ENCODE measurements at places on chromosomes 6 and 20.

DNA sequence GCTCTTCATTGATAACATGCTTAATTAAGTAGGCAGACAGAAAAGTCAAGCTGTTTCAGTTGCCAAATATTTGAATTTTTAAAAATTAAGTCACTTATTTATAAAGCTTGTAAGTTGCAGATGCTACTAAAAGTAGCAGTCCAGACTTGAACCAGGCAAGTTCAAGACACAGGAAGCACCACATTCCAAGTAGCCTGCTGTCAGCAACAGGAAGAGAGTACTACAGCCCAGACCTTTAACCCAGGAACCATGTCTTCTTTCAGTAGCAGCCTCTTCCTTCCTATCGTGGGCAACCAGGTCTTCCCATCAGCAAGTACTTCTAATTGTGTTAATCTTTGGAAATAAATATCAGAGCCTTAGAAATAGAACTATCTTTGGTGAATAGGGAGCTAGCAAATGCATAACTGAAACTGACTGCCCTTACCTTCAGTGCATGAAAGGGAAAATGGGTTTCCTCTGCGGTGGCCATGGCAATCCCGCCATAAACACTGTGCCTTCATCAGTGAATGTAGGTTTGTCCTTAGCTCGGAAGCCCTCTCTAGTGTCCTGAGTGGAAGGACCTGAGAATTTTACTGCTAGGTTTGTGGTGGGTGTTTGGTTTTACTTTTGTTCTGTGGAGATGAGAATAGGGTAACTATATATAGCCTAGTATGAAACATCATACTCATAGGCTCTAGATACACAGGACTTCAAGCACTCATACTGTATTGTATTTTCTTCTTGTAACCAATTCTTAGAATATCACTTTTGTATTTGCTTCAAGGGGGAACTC lies 95.6 kb downstream of the SYCP2 start:
- DNase-seq = no peak

- no peak for DNase-seq
Measured at GRCh38 chr6:82902290-82902689, 163.4 kb downstream of the UBE3D start.

GRCh38 chr20:48186447-48186846 lies 401.2 kb upstream of the SULF2 start:
- no peak for DNase-seq

DNA sequence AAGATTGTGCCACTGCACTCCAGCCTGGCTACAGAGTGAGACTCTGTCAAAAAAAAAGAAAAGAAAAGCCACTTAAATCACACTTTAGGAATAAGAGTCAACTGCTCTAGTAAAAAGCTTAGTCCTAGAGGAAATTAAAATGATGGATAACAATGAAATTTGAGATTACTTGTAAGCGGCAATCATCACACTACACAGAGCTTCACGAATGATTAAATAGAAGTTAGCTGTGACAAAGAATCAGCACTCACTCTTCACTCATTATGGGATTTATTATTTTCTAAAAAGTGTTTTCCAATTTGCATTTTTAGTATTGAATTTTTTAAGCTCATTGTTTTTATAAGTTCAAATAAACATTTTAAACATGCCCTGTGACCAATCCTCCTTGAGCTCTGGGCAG lies 718.0 kb downstream of the UTRN start:
- DNase-seq = no peak

DNA sequence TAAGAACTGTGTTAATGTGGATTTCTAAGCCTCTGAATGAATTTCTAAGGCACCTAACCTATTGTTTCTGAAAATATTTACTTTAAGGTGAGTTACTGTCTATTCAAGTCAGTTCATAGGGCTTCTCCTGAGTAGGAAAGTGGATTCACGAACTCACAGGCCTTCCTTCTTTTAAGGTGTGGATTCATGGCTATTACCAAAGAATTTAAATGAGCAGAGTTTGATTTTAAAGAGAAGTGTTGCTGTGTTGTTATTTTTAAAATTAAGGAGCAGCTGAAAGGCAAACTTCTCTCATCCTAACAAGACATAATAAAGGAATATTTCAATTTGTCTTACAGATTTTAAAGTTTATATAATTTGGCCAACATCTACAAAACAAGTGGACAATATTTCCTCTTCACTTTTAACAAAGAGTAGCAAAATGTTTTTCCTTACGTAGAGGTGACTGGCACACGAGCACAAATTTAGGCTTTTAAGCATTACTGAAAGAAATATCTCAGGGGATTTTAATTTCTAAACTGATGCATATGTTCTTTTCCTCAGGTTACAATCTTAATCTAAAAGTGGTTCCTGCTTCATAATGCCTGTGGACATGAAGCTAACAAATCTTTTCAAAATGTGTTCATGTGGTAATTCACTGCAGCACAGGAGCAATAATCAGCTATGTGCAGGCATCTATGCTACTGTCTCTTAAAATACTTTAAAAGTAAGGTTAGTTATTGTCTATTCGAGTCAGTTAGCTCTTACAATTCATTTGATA lies 602 bp upstream of the TSPYL4 start:
- no peak for DNase-seq

GRCh38 chr6:121881974-121882667 lies 446.7 kb downstream of the GJA1 start:
- peak; percentile 83 for DNase-seq

DNA sequence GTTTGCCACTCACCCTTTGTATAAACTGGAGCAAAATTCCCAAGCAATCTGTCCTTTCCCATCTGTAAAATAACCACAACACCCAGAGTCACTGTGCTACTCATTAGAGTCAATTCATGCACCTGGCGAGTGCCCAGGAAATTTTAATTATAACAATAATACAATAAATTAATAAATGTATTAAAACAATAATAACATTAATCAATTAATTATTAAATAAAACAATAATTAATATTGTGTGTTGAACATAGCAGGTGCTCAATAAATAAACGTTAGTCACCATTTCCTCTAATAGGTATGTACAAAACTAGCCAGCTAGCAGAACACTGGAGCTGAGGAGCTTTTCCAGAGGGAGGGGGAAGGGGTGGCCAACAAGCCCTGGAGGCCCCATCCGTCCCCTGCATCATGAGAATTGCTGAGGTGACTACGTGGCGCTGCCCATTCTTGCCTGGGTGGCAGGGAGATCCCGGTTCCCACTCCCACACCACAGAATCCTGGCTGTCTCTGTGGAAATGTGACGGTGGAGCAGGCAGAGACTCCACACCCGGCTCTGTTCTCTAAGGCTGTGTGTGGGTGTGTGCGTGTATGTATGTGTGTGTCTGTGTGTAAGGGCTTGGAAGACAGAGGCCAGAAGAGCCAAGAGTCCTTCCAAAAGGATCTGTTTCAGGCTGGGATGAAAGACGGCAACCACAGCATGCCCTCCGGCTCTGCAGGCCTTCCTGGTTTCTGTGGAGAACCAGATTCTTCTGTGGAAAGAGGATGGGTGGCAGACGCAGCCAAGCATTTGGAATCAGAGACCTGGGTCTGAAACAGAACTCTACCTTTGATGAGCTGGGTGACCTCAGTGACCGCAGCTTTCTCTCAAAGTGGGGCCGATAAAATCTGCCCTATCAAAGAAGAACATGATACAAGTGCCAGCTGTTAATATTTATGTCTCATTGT lies 18.8 kb upstream of the EZR start:
- no peak for DNase-seq

Data from BJ (cell line).